ENCODE measurements at places on chromosomes 11 and 22.

DNA sequence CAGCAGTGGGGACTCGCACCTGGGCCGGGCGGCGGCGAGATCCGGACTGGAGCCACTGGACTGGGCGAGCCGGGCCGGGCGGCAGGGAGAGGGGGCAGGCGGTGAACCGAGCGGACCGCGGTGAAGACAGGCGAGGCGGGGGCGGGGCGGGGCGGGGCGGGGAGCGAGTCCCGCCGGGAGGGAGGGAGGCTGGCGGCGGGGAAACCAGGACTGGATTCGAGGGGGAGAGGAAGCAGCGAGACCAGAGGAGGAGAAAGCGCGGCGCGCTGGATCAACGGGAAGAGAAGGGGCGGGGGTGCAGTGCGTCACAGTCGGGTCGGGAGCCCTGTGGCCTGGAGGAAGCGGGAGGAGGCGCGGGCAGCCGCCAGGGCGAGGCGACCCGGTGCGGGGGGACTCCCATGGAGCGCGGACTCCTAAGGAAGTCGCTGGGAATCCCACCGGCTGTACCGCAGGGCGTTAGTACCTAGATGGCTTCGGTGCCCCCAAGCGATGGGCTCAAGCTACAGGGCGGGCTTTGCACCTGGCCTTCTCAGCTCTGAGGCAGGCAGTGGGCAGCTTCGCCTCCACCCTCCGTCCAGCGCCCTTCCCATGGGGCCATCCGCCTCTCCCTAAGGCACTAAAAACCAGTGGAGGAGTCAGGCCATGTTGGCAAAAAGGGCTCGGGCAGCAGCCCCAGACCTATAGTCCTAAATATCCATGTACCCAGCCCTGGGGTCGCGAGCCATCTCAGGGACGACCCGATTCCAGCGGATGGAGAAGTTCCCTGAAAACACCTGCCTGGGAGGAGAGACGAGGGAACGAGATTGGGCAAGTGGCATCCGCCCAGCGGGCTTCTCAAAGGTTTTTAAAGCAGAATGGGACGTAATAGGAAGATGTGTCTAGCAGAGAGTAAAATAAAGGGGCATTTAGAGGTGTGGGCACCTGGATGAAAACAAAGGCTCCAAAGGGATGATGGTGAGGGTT is at the start of gene TMEM121B:
Gene TMEM121B, minus strand, starts transcription at position 128 of the 963 bp plus-strand sequence. CDS start 233 bp downstream, outside the sequence.
- DNase-seq = peak; percentile 50

DNA sequence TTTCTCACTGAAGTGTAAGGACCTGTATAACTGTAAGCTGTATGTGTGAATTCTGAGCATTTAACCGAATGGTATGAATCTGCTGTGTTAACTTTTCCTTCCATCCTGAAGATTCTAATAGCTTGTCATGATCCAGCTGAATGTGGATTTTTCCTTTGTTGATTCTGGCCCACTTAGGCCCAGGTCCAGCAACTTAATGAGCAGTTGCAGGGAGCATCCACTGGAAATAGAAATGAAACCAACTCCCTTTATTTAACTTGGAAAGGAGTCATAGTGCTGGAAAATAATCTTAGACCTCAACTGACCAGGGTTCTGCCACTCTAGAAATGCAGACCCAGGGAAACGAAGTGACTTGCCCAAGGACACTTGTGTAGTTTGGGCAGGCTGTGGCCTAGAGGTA is 142.3 kb upstream of the MTNR1B start:
- no peak for DNase-seq

- DNase-seq = peak; percentile 29
Observed at GRCh38 chr11:66559142-66559865, 9.1 kb downstream of the CTSF start.

DNA sequence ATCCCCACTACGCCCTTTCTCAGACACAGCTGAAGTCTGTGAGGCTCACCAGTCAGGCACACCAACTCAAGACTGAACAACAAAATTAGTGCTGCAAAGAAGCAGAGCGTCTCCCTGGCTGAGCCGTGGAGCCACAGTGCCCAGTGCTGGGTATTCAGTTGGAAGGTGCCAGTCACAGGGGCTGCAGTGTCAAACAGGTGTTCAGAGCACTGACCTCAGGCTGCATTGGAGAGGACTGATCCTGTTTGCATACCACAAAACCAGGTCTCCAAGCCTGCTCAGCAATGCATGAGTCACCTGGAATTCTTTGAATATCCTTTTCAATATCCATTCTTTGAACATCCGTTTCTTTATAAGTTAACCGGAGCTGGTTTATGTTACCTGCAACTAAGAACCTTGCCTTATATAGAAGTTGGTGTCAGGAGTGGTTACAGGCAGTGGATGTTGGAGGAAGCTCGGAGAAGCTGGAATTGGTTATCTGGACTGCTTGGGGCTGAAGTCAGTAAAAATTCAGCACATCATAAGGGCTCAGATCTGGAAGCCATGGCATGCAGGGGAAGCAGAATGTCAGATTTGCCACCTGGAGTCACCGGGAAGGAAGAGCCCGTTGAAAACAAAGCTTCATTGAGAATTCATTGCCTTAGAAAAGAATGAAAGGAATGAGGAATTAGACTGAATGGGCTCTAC is 30.3 kb downstream of the PDGFB start:
- DNase-seq = peak; percentile 88

- DNase-seq = no peak
Observed at GRCh38 chr11:79472819-79473529, 32.1 kb upstream of the TENM4 start.

- DNase-seq = peak; percentile 90
Observed at GRCh38 chr11:16001899-16002426, 354.4 kb downstream of the SOX6 start.

DNA sequence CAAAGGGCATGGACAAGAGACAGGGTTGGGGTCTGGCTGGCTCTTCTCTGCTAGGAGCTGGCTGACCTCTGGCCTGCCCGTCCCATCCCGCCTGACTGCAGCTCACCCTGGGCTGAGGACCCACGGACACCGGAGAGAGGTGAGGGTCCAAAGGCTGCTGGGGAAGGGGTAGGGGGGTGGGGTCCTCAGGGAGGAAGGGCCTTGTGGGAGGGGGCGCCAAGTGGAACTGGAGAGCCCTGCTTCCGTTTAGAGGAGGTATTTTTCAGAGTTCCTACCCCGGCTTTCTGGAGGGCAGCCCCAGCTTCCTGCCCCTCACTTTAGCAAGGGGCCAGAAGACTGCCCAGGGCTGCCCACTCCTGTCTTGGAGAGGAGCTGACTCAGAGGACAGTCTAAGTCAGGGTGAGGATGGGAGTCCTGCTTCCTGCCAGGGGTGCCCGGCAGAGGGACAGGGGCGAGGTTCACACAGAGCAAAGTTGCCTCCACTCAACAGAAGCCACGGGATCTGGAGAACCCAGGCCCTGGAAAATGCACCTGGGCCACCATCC is 7.1 kb downstream of the LARGE2 start:
- peak; percentile 48 for DNase-seq

DNA sequence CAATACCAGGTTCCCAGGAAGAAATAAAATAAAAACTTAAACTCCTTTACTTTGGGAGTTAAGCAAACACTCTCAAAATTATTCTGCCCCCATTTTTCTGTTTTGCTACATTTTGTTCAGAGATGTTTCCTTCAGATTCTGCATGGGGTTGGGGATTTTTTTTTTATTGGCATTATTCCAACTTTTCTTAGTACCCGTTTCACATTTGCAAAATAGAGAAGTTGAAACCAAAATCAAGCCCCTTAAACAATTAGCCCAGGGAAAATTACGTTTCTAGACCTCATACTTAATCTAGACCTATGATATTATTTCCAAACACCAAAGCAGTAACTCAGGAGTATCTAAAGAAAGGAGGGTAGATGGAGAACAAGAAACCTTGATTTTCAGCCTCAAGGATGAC is 20.6 kb upstream of the MS4A7 start:
- DNase-seq = no peak

- no peak for DNase-seq
Observed at GRCh38 chr11:102467853-102468580, 15.5 kb upstream of the TMEM123 start.

DNA sequence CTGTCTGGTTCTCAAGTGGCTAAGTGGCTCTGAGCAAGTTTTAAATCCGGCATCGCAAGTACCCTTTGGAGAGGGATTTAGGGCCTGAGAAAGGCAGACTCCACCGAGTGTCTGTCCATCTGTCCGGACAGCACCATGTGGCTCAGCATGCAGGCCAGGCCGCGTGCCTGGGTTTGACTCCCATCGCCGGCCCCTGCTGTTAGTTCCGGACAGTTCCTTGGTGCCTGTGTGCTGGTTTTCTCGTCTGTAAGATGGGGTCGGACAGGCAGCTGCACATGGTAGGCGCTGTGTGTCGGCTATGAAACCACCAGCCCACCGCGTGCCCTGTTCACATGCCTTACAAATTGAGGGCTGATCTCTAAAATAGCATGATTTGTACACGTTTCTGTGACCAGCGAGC is 31.0 kb downstream of the NUP50 start:
- no peak for DNase-seq

GRCh38 chr22:46976143-46976542 is 213.7 kb downstream of the TBC1D22A start:
- no peak for DNase-seq

- DNase-seq = peak; percentile 44
Observed at GRCh38 chr22:25219948-25220442, 556 bp downstream of the CRYBB2 start.

DNA sequence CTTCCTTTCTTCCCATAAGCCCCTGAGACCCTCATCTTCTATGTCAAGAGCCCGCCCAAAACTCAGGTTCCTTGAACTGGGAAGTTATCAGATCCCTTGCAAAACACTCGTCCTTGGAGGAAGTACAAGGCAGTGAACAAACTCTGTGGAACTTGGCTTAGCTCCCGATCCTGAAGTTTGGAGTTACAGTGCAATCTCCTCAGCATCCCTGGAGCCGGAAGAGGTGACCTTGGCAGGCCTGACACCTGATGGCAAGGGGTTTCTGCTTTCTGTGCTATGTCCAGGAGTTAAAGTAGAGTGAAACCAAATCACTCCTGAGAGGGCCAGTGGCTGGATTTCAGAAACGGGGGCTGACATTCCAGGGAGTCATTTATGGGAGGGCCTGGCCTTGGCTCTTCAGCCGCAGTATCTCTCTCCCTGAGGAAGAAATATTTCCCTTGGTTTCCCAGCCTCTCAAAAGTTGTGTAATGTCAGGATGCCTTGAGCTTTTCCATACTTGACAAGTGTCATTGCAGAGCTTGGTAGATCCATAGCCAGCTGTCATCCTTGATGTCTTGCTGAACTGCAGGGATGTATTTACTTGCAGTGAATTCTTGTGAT is 1.9 kb upstream of the GRAMD1B start:
- DNase-seq = no peak

DNA sequence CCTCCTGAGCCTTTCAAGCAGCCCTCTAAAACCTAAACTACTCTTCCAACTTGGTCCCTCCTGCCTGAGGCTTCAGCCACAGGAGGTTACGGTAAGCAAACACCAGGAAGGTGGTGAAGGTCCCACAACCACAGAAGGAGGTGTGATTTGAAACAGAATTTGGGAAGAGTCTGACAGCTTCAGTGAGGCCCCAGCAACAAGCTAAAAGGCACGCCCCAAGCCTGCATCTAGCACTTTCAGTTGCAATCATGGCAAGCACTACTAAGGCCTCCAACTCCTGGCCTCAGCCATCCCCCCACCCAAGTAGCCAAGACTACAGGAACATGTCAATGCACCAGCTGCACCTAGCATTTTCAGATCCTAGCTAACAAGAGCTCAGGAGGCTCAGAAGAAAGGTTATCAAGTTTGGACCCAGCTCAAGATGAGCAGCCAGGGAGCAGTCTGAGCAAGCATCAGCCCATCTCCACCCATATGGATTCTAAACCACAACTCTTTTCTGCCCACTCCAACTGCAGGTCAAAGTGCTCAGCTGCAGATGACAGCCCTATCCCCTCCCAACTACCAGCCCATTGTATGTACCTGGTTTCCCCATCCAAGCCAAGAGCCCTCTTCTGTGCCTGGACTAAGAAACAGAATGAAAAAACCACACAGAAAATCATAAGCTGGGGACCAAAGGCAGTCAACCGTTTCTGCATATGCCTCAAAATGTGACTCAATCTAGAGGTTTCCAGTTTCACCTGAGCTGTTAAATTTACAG is 10.4 kb upstream of the AHNAK start:
- no peak for DNase-seq

GRCh38 chr22:40367342-40367741 is 3.1 kb upstream of the SGSM3 start:
- no peak for DNase-seq

GRCh38 chr11:8638300-8638699 is 44.2 kb downstream of the TRIM66 start:
- peak; percentile 9 for DNase-seq

DNA sequence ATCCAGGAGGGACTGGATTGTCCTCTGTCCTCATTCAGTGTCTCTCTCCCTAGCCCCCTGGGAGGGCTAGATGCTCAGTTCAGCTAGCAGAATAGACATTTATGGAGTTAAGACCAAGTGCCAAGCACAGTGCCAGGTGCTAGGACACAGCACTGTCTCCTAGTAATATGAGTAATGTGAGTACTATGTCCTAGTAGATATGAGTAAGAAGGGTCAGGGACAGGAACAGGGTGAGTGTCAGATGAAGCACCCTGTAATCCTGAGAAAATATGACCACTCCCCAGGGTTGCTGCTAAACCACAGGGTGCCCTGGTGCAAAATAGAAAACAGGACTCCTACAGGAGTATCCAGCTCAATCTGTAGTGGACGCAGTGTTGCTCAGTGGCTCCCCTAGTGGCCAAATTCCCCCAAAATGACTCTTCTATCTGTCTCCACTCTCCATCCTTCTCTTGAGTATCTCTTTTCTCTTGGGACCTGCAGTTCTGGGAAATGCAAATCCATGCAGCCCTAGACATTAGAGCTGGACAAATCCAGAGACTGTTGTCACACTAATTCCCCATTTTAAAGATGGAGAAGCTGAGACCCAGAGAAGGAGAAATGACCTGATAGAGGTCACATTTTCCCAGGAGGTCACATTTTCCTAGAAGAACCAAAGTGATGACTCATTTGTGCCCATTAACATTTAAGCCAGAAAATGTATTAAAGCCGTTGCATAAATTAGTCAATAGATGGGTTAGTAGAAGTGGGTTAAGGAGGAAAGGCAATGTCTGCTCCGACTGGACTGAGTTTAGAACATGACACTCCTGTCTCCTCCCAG is 214.3 kb downstream of the NXPE2 start:
- no peak for DNase-seq

GRCh38 chr11:15780837-15781236 is 575.5 kb downstream of the SOX6 start:
- no peak for DNase-seq

DNA sequence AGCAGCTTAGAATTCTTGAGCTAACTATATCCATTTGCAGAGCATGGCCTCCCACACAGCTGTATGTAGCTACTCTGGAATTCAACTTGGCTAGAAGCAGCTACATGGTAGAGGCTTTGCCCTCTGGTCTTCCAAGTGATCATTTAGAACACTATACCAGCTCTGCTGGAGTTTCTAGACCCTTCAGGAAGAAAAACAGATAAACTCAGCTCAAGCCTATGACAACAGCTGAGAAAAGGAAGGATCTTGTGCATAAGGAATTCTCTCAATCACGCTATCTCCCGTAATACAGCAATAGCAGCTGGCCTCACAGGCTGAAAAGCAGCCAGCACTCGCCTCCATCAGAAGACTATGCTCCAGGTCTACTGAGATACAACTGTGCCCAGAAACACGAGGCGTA is 50.6 kb upstream of the APOA1 start:
- DNase-seq = no peak

GRCh38 chr11:121450401-121450800 is 1.7 kb upstream of the SORL1 start:
- DNase-seq = no peak

GRCh38 chr11:128628686-128629085 is 41.3 kb upstream of the ETS1 start:
- DNase-seq = no peak

- DNase-seq = peak; percentile 18
Observed at GRCh38 chr22:29632672-29633071, 29.2 kb downstream of the NF2 start.

- DNase-seq = peak; percentile 87
Observed at GRCh38 chr11:44979543-44980399, 29.1 kb upstream of the TP53I11 start.

GRCh38 chr11:27213232-27213660 is 149.8 kb downstream of the CCDC34 start:
- peak; percentile 86 for DNase-seq

Data from epithelial cell of esophagus (primary cell).